ENCODE measurements at places on chromosomes 6 and 20.

- DNase-seq, result no peak
These were observed 18.9 kb downstream of the MANBAL start for GRCh38 chr20:37308086-37309050.

GRCh38 chr6:141415896-141416295, 716.8 kb upstream of the GJE1 start:
- DNase-seq, result no peak

- DNase-seq, result no peak
These were observed 62.1 kb upstream of the RBM24 start for GRCh38 chr6:17219098-17219497.

DNA sequence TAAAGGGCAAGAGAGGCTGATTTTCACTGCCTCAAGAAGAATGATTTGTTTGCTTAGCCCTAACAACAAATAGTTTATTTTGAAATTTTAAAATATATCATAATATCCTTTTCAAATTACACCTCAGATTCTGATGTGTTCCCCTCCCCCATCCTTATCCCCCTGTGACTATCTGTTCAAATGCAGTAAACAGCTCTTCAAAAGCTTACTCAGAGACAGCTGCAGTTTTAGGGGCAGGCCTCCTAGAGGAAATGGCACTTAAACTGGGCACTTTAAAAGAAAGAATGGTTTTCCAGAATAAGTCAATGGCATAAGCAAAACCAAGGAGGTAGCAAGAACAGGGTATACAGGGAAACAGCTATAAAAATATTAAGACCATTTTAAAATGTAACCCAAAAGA, 118.6 kb upstream of the UST start:
- DNase-seq, result no peak

- DNase-seq, result no peak
These were observed 3.2 kb downstream of the CD40 start for GRCh38 chr20:46121184-46121930.

All from CD4-positive, alpha-beta T cell treated with Interleukin-21 for 1 hour (primary cell).